ENCODE measurements at places on chromosomes 6 and 20.
A peak's percentile ranks its signal among the peaks of the same experiment; 100 is the strongest.

DNA sequence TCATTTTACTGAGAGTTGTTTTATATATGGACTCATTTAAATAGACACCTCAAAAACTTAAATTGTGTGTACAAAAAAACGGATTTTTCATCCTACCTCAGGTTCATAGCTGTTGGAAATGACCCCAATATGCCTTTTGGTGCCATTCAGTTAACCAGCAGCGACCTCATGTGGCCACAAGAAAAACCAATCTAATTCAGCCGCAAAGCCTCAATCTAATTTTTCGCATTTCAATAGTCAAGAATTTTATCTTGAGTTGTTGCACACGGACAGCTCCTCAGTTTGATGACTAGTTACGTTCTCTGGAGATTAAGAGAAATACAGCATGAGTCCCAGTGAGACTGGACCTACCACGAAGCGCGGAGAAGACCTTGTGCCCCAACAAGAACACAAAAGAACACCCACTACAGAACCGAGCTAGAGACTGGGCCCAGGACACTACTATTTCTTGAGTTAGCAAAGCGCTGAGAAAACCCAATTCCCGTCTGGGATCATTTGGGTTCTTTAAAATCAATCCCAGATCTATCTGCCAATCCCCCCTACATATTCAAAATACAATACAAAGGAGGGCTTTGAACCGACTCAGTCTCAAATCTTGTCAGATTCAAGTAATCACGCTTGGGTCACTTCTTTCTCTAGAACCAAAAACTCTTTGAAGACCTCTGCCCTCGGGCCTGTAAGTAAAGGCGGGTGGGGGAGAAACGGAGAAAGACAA, 1.1 kb downstream of the TCP11 start:
- DNase-seq: peak; percentile 59

DNA sequence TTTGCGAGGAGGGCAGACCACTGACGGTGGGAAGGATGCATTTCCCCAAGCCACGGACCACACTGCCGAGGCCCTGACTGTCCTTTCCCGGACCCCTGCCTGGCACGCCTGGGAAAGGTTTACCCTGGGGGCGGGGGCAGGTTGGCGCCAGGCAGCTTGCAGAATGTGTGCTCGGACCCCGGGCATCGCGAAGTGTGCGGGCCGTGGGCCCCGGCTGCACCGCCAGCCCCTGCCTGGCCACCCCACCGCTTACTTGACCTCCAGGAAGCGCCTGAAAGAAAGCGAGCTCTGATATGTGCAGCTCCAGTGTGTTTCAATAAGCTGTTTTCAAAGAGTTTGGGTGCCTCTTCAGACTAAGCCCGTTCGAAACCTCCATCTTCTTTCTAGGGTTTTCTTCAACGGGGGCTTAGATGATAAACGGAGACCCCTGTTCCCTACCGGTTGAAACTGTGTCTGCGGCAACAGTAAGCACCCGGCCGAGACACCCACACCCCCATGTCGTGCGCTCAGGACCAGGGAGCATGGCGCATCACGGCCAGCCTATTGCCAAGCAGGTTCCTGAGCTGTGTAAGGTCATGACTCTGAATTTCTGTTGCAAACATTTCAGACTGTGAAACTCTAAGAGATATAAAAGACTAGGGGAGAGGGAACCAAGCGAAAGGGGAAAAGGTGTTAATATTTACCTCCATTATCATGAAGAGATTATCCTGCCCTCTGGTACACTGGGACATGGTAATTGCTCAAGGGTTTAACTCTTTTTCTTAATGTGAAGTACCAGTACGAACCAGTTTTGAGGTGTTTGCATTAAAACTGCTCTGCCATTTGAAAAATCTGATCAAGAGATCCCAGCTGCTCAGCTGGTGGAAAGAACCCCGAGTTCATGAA, 231.2 kb upstream of the FOXQ1 start:
- no peak for DNase-seq

- DNase-seq: no peak
Measured at GRCh38 chr20:11849976-11850670, 67.6 kb upstream of the BTBD3 start.

DNA sequence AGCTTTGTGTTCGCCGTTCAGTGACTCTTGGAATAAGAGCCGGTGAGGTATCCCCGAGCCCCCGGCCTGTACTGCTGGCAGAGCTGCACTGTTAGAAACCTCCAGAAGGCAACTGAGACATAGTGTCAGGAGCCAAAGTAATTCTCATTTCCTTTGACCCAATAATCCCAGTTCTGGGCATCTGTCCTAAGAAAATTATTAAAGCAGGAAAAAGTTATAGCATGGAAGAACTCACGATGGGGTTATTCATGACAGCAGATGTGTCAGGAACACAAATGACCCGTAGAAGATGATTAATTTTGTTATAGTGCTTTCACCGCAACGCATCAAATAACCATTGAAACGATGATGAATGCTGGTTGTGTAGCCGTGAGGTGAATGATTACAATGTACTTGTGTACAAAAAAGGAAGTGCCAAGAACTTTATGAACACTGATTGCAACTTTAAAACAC, 20.3 kb downstream of the CYP21A2 start:
- no peak for DNase-seq

DNA sequence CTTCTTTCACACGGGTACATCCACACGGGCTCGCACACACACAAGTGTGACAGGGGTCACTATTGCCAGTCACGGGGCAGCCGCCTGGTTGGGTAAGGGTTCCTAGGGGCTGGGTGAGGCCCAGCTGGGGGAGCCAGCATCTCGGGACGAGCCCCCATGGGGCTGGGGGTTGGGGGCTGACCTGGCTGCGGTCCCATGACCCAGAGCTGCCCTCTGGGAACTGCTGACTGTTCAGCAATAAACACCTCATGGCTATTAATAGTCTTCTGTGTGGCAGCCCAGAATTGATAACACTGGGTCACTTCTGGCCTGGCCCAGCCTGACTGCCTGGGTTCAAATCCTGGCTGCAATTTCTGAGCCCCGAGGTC, 23.8 kb downstream of the VEGFA start:
- DNase-seq: no peak

- DNase-seq: no peak
Measured at GRCh38 chr6:85798931-85799652, 156.4 kb upstream of the SYNCRIP start.

GRCh38 chr20:23092384-23092756, 6.2 kb upstream of the CD93 start:
- no peak for DNase-seq

DNA sequence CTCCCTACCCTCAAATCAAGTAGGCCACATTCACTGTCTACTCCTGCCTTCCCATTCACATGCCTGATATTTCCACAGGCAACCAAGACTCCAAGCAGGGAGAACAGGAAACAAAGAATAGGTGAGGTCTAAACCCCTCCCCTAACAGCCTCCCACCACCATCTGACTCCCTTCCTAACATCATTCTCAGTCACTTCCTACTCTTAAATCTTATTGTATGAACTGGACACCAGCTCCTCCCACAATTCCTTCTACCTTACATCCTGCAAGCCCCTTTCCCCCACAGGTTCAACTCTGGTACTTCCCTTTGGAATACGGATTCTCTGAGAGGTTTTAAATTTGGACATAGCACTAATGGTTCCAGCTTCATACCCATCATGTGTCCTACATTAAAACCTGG, 944 bp upstream of the C6orf136 start:
- DNase-seq: no peak

DNA sequence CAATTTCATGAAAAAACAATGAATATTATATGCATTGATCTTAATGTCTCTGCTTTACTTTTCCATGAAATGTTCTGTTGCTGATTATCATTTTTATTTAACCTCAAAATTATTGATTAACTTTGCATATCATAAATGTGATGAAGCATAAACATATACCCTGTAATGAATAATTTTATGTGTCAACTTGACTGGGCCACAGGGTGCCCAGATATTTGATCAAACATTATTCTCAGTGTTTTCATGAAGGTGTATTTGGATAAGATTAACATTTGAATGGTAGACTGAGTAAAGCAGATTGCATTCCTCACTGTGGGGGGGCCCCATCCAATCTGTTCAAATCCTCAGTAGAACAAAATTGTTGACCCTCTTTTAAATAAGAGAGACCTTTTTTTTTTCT, 265.2 kb downstream of the CENPW start:
- DNase-seq: no peak

- no peak for DNase-seq
Measured at GRCh38 chr6:77674211-77674610, 21.4 kb downstream of the MEI4 start.

DNA sequence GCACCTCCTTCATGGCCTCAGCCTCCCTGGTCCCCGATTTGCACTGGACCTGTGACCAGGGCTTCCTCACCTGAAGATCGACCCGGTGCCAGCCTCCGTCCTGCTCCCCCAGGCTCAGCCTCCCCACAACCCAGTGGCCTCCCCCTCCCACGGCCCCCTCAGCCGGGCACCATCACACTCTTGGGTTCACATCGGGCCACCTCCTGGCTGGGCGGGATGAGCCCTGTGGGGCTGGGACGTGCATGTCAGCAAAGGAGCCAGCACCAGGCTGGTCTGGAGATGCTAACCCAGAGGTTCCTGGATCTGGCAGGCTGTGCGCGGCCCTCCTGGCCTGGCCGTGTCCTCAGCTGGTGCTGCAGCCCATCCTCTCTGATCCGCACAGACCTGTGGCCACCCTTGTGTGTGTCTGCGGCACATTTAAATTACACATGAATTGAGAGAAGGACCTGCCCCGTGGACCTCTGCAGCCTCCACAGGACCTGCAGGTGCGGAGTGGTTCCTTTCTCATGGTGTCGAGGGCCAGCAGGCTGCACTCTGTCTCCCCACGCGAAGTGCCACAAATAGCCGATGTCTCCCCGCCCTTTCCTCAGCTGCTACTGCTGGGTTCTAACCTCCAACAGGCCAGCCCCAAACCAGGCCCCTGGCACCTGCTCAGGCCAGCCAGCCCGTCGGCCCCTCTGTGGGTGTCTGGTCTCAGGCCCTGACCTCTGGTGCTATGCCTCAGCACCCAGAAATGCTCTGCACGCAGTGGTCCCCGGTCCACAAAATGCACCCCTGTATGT, 237.5 kb downstream of the ERMARD start:
- no peak for DNase-seq

DNA sequence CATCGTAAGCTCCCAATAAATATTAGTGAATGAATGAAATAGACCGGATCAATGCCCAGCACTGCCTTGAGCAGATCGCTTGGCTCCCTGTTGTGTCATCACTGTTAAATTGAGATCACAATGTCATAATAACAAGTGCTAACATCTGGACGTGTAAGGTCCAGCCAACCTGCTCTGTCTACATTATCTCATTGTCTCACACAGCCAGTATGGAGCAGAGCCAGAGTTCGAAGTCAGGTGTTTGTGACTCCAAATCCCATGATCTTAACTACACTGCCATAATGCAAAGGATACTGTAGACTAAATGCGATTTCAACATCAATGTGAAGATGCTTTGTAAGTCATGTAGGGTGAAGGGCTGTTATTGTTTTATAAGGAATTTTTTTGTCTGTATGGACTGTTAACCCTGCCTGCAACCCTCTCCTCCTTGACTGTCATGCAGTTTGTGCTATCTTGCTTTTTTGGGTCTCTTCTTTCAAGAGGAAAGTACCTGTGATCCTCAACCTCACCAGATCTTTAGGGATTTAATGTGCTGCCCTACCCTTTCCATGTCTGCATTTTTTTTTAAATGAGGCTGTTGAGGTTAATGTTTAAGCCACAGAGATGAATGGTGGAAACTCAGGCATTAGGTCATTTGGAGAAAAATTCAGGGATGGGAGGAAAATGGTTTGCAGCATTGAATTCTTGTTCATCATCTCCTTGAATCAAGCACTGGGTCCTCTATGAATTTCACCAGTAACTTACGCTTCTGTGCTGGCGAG, 49.0 kb upstream of the OCSTAMP start:
- DNase-seq: no peak

- no peak for DNase-seq
Measured at GRCh38 chr6:166677941-166678340, 50.9 kb upstream of the RPS6KA2 start.

GRCh38 chr6:44003345-44004061, 123.7 kb downstream of the MRPL14 start:
- DNase-seq: peak; percentile 30

- DNase-seq: no peak
Measured at GRCh38 chr6:157017022-157017421, 239.8 kb downstream of the ARID1B start.

- no peak for DNase-seq
Measured at GRCh38 chr6:73508776-73509175, 12.1 kb downstream of the EEF1A1 start.

DNA sequence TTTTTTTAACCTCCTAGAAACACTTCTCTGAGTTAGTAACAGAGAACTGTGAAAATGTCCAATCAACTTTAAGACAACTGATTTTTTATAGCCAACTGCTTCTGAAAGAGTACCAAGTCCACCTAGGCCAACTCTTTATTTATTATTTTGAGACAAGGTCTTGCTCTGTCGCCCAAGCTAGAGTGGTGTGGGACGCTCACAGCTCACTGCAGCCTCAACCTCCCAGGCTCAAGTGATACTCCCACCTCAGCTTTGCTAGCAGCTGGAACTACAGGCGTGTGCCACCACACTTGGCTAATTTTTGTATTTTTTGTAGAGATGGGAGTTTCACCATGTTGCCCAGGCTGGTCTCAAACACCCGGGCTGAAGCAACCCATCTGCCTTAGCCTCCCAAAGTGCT, 331.6 kb downstream of the RNGTT start:
- no peak for DNase-seq

DNA sequence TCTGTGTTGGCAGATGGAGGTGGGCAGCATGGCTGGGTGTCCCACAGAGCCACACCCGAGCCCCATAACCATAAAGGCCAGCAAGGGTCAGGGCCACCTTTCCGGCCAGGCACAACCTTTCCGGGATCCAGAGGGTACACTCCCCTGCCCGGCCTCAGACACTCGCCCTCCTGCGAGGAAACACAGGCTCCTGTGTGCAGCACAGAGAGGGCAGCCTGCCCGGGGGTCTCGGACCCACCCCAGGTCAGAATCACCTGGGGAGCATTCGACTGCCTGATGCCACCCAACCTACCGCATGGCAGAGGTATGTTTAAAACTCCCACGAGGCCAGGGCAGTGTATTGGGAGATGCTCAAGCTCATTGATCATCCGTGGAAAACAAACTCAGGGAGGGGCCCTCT, 260.3 kb downstream of the TAF4 start:
- DNase-seq: no peak

DNA sequence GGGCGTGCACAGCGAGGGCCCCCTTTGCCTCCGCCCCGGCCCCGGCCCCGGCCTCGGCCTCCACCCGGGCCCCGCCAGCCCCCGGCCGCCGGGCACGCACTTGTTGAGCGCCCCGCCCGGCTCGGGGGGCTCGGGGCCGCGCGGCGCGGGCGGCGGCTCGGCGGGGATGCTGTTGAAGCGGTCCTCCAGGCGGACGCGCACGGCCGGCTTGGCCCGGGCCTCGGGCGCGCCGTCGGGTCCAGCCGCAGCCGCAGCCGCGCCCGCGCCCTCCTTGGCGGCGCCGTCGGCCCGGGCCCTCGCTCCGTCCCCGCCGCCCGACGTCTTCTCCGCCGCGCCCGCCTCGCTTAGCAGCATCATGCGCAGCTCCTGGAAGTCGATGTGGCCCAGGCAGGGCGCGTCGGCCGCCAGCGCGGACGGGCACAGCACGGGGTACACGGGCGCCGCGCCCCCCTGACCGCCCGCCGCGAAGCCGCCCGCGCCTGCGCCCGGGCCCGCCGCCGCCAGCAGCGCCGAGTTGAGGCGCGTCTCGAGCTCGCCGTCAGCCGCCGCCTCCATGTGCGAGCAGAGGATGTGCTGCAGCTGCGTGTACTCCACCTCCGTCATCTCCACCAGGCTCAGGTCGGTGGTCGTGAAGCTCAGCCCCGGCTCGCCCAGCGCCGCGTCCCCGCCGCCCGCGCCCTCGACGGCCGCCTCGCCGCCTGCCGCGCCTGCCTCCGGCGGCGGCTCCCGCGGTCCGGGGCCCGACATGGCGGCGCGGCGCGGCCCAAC, 514 bp downstream of the TCFL5 start:
- DNase-seq: peak; percentile 46

All from stimulated activated CD4-positive, alpha-beta T cell treated with anti-CD3 and anti-CD28 coated beads, Interleukin-15, amount 100 ng/mL, for 24 hours (primary cell).